Stimulated activated CD4-positive, alpha-beta T cell treated with anti-CD3 and anti-CD28 coated beads, Interleukin-15, amount 100 ng/mL, for 1 hour (primary cell): ENCODE measurements at places on chromosomes 12 and 14.

DNA sequence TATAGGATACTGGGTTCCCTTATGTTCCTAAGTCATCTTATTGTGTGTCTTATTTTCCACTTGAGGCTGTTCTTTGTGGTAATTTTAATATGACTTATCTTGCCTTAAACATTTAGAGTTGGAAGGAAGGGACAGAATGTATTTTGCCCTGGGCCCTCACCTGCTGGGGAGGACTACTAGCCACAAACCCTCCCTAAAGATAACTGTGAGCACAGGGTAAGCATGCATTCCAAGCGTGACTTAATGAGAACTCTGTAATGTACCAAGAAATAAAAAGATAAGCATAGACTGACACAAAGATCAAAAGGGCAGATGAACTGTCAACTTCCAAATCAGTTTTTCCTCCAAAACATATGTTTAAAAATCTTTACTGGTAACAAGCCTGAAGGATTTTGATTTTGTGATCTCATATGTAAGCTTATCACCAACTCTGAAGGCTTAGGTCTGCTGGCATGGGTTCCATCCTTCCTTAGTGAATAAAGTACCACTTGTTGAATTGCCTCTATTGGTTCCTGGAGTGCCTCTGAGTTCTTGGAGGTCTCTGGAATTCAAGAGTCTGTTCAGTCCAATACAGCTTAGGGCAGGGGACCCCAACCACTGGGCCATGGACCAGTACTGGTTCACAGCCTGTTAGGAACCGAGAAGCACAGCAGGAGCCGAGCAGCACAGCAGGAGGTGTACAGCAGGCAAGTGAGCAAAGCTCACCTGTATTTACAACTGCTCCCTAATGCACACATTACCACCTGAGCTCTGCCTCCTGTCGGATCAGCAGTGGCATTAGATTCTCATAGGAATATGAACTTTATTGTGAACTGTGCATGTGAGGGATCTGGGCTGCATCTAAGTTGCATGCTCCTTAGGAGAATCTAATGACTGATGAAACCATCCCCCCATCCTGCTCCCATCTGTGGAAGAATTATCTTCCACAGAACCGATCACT lies 29.8 kb upstream of the NFYB start:
- no peak for DNase-seq

DNA sequence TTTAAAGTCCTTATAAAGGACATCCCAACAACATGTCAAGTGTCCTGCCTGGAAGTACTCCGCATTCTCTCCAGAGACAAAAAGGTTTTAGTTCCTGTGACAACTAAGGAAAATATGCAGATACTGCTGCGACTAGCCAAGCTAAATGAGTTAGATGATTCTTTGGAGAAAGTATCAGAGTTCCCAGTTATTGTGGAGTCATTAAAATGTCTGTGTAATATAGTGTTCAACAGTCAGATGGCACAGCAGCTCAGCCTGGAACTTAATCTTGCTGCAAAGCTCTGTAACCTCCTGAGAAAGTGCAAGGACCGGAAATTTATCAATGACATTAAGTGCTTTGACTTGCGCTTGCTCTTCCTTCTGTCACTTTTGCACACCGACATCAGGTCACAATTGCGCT lies 40.2 kb downstream of the RIC8B start:
- DNase-seq: no peak

- DNase-seq: no peak
Observed at GRCh38 chr14:93926245-93926872, 785 bp upstream of the FAM181A start.

GRCh38 chr14:51246032-51246431 lies 6.0 kb downstream of the TMX1 start:
- DNase-seq: no peak

- DNase-seq: no peak
Observed at GRCh38 chr12:46674129-46674528, 151.7 kb downstream of the SLC38A4 start.
